ENCODE measurements at places on chromosomes 5 and 9. TPM values are rescaled to one million over a fixed set of nuclear protein-coding genes. Genes with fewer than 3 reads are reported as not detected.

The CRAT gene
- 55.4 TPM for total RNA-seq

The GRIA1 gene
- total RNA-seq: 0.11 TPM

The TAF11L5 gene
- not detected for total RNA-seq

The COL27A1 gene
- 3.9 TPM for total RNA-seq

The SV2C gene
- not detected for total RNA-seq

The FOCAD gene
- 32.8 TPM for total RNA-seq

The WASHC1 gene
- 3.1 TPM for total RNA-seq

The ADAMTS16 gene
- 0.13 TPM for total RNA-seq

The HDHD3 gene
- total RNA-seq: 13.2 TPM

The FAM153A gene
- total RNA-seq: not detected

The FBP1 gene
- not detected for total RNA-seq

The ST8SIA4 gene
- total RNA-seq: under 0.01 TPM

The SELENOP gene
- 1.5 TPM for total RNA-seq

The ANKRD33B gene
- 1.5 TPM for total RNA-seq

The PCDHGA3 gene
- 7.5 TPM for total RNA-seq

The ADAM19 gene
- 20.5 TPM for total RNA-seq

The FOXD4L5 gene
- total RNA-seq: not detected

The C7 gene
- not detected for total RNA-seq

The PRR16 gene
- total RNA-seq: 33.0 TPM

The SNX24 gene
- total RNA-seq: 20.8 TPM

The MARCOL gene
- total RNA-seq: not detected

The NR2F1-AS1 gene
- 13.4 TPM for total RNA-seq

The SMU1 gene
- 26.3 TPM for total RNA-seq

The TEX48 gene
- not detected for total RNA-seq

The GABRA6 gene
- total RNA-seq: not detected

The PCDHGC5 gene
- total RNA-seq: 2.2 TPM

The GABRA1 gene
- not detected for total RNA-seq

The IFNK gene
- not detected for total RNA-seq

The SPINK7 gene
- total RNA-seq: not detected

The C5orf15 gene
- total RNA-seq: 128 TPM

The TAF11L3 gene
- total RNA-seq: not detected

The MYOZ3 gene
- 0.32 TPM for total RNA-seq

The ADAMTS12 gene
- total RNA-seq: 10.1 TPM

The SOX30 gene
- total RNA-seq: not detected

The BSPRY gene
- total RNA-seq: not detected

The PTGER4 gene
- total RNA-seq: not detected

The CCDC192 gene
- total RNA-seq: not detected

The FGF1 gene
- 13.8 TPM for total RNA-seq

The SH3GL2 gene
- total RNA-seq: not detected

The C5orf58 gene
- total RNA-seq: not detected

The TMEM215 gene
- total RNA-seq: not detected

The NUTM2G gene
- total RNA-seq: not detected

The SHROOM1 gene
- total RNA-seq: 9.9 TPM

The ABCA1 gene
- 20.7 TPM for total RNA-seq

The ARSI gene
- total RNA-seq: 4.2 TPM

The PCDHA9 gene
- total RNA-seq: not detected

The RNF44 gene
- total RNA-seq: 2.9 TPM

The FIBCD1 gene
- 20.2 TPM for total RNA-seq

The ORM1 gene
- not detected for total RNA-seq

The PIP5KL1 gene
- total RNA-seq: 5.5 TPM

The SLC4A9 gene
- not detected for total RNA-seq

The FREM1 gene
- 0.11 TPM for total RNA-seq

The HTR1A gene
- total RNA-seq: not detected

The NMRK1 gene
- 14.4 TPM for total RNA-seq

The APBA1 gene
- 4.3 TPM for total RNA-seq

Data from GM23248 (cell line).